Ovary (tissue), 10 donors: ENCODE measurements at places on chromosomes 6 and 20. TPM values are rescaled to one million over a fixed set of nuclear protein-coding genes. Genes with fewer than 3 reads are reported as not detected.

DNA sequence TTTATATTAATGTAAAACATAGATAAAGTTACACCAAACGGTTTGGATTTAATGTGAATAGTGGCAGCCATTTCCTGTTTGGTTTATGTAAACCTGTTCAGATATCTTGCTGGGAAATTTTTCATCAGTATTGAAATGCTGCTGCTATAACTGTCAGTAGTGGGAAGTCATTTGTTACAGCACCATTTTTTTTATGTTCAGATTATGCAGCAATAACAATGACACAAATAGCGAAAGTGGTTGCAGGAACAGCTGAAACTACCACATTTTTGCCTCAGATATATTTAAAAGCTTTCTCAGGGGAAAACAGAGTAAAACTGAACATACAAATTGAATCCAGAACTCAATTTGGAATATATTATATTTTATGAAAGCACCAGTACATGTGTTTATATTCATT lies 128.8 kb upstream of the SIM1 start:
- H3K36me3 ChIP-seq, result no peaks in the 10 kb centered on the region
- no peaks in the 10 kb centered on the region for H3K27me3 ChIP-seq
- H3K4me3 ChIP-seq, result no peak overlapping the region
- H3K4me1 ChIP-seq, result no peaks in the 10 kb centered on the region
- no peak for DNase-seq

- H3K27me3 ChIP-seq, result no peaks in the 10 kb centered on the region
- DNase-seq, result no peak
- H3K4me1 ChIP-seq, result no peaks in the 10 kb centered on the region
Observed at GRCh38 chr6:38794682-38795081, 79.6 kb downstream of the DNAH8 start.

GRCh38 chr6:12962987-12963386 lies 246.4 kb downstream of the PHACTR1 start:
- H3K36me3 ChIP-seq, result no peaks in the 10 kb centered on the region
- no peak overlapping the region for H3K27ac ChIP-seq
- no peak overlapping the region for H3K4me3 ChIP-seq
- no peaks in the 10 kb centered on the region for H3K4me1 ChIP-seq

DNA sequence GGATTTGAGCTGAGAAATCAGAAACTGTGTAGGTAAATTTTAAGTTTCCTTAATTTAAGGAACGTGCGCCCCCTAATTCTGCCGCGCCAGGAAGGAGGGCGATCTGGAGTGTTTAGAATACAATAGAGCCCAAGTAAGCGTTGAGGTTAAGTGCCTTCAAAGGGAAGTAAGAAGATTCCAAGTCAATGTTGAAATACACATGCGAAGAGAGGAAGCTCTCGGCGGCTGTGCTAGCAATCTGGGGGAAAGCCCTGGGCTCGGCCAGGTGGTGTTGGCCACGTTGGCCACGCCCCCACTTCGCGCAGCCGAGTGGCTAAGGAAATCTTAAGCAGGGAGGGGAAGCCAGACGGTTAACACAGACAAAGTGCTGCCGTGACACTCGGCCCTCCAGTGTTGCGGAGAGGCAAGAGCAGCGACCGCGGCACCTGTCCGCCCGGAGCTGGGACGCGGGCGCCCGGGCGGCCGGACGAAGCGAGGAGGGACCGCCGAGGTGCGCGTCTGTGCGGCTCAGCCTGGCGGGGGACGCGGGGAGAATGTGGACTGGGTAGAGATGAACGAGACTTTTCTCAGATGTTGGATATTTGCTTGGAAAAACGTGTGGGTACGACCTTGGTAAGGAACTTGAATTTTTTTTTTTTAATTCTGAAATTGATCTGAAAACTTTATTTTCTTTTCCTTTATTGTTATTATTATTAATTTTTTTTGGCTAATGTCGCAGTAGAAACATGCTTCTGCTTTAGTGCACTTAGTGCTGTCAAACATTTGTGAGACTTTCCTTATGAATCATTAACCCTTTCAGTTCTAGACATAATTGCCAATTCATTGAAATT lies at the start of gene PRDM1:
Gene PRDM1, plus strand, starts transcription at position 353 of the 830 bp plus-strand sequence. Its CDS starts 218 bp downstream, at position 571.
- peak within 1 kb of the TSS; percentile 51 for H3K4me3 ChIP-seq
- DNase-seq, result peak; percentile 73
- peaks cover 2% of the 10 kb centered on the region for H3K4me1 ChIP-seq
- H3K27ac ChIP-seq, result peak within 1 kb of the TSS; percentile 59
- no peaks in the 10 kb centered on the region for H3K36me3 ChIP-seq
- no peaks in the 10 kb centered on the region for H3K27me3 ChIP-seq

- H3K4me3 ChIP-seq, result no peak overlapping the region
- no peaks in the 10 kb centered on the region for H3K4me1 ChIP-seq
- H3K27ac ChIP-seq, result no peak overlapping the region
Observed at GRCh38 chr6:133786016-133786415, 102.9 kb upstream of the TCF21 start.

GRCh38 chr6:37731888-37732287 lies 34.2 kb upstream of the MDGA1 start:
- no peaks in the 10 kb centered on the region for H3K4me1 ChIP-seq
- H3K27me3 ChIP-seq, result no peaks in the 10 kb centered on the region
- H3K4me3 ChIP-seq, result no peak overlapping the region

DNA sequence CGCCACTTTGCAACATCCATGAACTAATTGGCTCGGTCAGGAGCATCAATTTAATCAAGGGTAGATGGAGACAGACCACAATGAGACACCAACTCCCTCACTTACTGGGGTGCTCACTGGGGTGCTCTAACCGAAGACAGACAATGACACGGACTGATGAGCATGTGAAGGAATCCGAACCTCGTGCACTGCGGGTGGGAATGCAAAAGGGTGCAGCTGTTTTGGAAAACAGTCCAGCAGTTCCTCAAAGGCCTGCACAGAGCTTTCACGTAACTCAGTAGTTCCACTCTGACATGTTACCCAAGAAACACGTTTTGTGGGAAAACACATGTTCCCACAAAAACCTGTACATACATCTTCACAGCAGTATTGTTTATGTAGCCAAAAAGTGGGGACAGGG lies 26.8 kb downstream of the ANKRD60 start:
- H3K27me3 ChIP-seq, result no peaks in the 10 kb centered on the region
- H3K4me3 ChIP-seq, result no peak overlapping the region
- no peak for DNase-seq
- H3K27ac ChIP-seq, result no peak overlapping the region
- H3K4me1 ChIP-seq, result no peaks in the 10 kb centered on the region

GRCh38 chr20:36237477-36237876 lies 1.2 kb downstream of the AAR2 start:
- no peak for DNase-seq
- H3K4me1 ChIP-seq, result peaks cover 8% of the 10 kb centered on the region
- H3K4me3 ChIP-seq, result peak overlapping the region; percentile 91
- no peaks in the 10 kb centered on the region for H3K36me3 ChIP-seq
- H3K27ac ChIP-seq, result no peak overlapping the region
- no peaks in the 10 kb centered on the region for H3K27me3 ChIP-seq

DNA sequence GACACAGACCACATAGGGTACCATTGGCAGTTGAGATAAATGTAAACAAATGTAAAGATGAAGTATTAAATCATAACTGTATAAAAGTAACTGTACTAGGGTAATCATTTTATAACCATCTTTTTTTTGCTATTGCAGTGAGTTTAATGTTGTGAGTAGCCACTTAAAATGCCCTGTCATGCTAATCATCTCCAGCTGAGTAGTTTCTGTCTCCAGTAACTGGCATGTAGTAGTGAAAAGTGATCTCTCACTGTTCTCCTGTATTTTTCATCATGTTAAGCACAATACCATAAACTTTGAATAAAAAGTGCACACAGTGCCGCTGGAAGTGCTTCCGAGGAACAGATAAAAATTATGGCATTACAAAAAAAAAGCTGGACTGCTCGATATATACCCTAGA lies 45.0 kb upstream of the OPRM1 start:
- DNase-seq, result no peak
- no peak overlapping the region for H3K27ac ChIP-seq
- no peaks in the 10 kb centered on the region for H3K4me1 ChIP-seq

DNA sequence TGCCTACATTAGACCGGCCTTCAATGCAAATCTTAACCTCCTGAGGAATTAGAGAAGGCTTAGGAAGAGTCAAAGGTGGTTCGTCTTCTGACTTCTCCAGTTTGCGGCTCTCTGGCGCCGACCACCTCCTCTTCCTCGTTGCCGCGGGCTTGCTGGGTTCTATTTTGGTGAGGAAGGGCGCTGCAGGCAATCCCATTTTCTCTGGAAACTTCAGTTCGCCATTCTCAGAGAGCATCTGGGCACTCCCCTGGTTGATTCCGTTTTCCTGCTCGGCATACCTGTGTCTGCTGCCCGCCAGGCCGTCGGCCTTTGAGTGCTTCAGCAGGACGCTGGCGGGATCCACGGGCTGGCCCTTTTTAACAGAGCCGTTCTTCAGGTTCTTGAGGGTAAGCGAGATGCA lies 67.9 kb downstream of the GMPR start:
- DNase-seq, result no peak
- no peak overlapping the region for H3K4me3 ChIP-seq
- no peaks in the 10 kb centered on the region for H3K4me1 ChIP-seq
- H3K27me3 ChIP-seq, result no peaks in the 10 kb centered on the region

DNA sequence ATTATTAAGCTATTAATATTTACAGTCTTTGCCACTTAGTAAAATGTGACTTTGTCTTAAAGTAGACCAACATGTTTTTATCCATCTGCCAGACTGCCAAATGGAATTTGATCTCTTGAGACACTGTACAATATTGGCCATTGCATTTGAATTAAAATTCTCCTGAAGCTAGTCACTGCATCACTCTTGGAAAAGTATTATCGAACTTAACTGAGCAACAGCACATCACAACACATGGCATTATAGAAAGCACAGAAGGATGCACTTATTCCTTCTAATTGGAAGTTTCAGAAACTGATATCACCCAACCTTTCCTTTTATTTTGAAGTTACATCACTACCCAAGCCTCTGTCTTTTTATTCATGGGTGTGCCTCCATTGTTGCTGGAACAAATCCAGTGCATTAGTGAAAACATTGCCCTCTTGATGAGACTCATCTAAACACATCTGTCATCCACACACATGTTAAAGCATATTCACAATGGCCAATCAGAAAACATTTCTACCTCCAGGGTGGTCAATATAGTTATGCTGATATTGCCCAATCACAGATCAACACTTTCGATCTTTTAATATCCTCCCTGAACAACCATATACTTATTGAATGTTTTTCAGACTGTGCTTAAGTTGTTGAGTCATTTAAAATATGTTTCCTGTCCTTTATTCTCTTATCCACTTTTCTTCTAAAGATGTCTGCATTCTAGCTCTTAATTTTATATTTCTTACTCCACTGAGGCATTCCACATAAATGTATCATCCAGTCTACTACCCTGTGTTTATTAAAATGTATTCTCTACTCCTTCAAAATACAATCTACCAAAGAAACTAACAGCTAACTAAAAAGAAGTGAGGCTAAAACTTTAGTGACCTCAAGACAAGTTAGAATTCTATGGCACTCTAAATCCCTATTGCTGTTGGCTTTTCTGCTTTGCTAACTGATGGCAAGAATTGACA lies 535.0 kb downstream of the RFPL4B start:
- H3K27ac ChIP-seq, result no peak overlapping the region
- peaks cover under 1% of the 10 kb centered on the region for H3K4me1 ChIP-seq
- no peak overlapping the region for H3K4me3 ChIP-seq
- DNase-seq, result no peak
- H3K27me3 ChIP-seq, result no peaks in the 10 kb centered on the region
- H3K36me3 ChIP-seq, result no peaks in the 10 kb centered on the region

- H3K36me3 ChIP-seq, result no peaks in the 10 kb centered on the region
- H3K27ac ChIP-seq, result peak overlapping the region; percentile 78
- no peaks in the 10 kb centered on the region for H3K27me3 ChIP-seq
Observed at GRCh38 chr6:14210663-14211561, 93.3 kb downstream of the CD83 start.

GRCh38 chr6:26087284-26088115 lies at the start of gene HFE:
HFE (plus strand) TSS chr6:26087429; CDS start chr6:26087441, 12 bp downstream.
- peak within 1 kb of the TSS; percentile 68 for H3K4me3 ChIP-seq
- H3K27ac ChIP-seq, result peak within 1 kb of the TSS; percentile 91
- H3K4me1 ChIP-seq, result no peaks in the 10 kb centered on the region
- no peaks in the 10 kb centered on the region for H3K36me3 ChIP-seq
- H3K27me3 ChIP-seq, result no peaks in the 10 kb centered on the region

- H3K27me3 ChIP-seq, result no peaks in the 10 kb centered on the region
- H3K36me3 ChIP-seq, result no peaks in the 10 kb centered on the region
- H3K4me1 ChIP-seq, result no peaks in the 10 kb centered on the region
- DNase-seq, result no peak
- H3K27ac ChIP-seq, result no peak overlapping the region
Observed at GRCh38 chr20:58467572-58468527, 47.3 kb downstream of the APCDD1L start.

GRCh38 chr6:2852921-2853322 lies 11.3 kb upstream of the SERPINB1 start:
- no peak for DNase-seq
- H3K27ac ChIP-seq, result no peak overlapping the region
- no peaks in the 10 kb centered on the region for H3K36me3 ChIP-seq
- peaks cover 8% of the 10 kb centered on the region for H3K4me1 ChIP-seq
- H3K4me3 ChIP-seq, result no peak overlapping the region
- H3K27me3 ChIP-seq, result no peaks in the 10 kb centered on the region

DNA sequence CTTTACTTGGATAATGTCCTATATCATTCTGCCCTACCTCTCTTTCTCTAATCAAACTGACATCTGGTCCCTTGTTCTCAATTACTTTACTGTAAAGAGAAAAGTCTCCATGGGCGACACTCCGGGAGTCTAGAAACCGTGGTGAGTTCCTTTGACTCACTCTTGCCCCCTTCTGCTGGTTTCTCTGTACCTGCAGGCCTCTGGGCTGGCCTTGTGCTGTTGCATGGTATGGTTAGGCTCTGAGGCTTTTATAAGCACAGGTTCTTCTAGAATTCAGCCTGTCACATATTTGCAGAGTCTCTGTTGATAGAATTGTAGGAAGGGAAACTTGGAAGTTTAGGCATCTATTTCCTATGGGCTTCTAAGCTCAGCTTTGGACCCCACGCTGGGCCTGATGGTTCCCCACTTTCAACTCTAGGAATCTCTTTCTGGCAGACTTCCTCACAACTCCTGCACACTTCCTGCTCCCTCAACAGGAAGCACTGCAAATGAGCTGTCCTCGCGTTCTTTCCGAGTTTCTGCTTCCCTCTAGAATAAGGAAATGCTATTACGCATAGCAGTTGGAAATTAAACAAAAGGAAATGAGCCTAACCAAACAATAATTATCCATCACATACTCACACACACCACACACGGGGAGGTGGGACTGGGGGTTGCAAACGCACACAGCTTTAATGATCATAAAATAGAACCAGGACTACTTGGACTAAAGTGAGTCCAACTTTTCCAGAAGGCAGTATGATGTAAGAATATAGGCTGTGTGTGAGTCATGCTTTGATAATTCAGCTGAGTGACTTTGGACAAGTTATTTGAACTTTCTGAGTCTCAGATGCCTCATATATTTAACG lies 683.3 kb downstream of the QKI start:
- H3K4me3 ChIP-seq, result no peak overlapping the region
- no peaks in the 10 kb centered on the region for H3K4me1 ChIP-seq
- no peaks in the 10 kb centered on the region for H3K27me3 ChIP-seq

Gene BPIFA1
- total RNA-seq, result not detected

Gene CLPSL1
- not detected for total RNA-seq

Gene LY6G6D
- total RNA-seq, result not detected

Gene FNDC1
- 0.35 TPM for total RNA-seq

Gene OXT
- 0.61 TPM for total RNA-seq

Gene HDAC2
- 90.6 TPM for total RNA-seq
